ENCODE measurements at places on chromosomes 7 and 10.
A peak's percentile ranks its signal among the peaks of the same experiment; 100 is the strongest.

- DNase-seq: no peak
Measured at GRCh38 chr7:83161899-83162401, 734 bp downstream of the PCLO start.

DNA sequence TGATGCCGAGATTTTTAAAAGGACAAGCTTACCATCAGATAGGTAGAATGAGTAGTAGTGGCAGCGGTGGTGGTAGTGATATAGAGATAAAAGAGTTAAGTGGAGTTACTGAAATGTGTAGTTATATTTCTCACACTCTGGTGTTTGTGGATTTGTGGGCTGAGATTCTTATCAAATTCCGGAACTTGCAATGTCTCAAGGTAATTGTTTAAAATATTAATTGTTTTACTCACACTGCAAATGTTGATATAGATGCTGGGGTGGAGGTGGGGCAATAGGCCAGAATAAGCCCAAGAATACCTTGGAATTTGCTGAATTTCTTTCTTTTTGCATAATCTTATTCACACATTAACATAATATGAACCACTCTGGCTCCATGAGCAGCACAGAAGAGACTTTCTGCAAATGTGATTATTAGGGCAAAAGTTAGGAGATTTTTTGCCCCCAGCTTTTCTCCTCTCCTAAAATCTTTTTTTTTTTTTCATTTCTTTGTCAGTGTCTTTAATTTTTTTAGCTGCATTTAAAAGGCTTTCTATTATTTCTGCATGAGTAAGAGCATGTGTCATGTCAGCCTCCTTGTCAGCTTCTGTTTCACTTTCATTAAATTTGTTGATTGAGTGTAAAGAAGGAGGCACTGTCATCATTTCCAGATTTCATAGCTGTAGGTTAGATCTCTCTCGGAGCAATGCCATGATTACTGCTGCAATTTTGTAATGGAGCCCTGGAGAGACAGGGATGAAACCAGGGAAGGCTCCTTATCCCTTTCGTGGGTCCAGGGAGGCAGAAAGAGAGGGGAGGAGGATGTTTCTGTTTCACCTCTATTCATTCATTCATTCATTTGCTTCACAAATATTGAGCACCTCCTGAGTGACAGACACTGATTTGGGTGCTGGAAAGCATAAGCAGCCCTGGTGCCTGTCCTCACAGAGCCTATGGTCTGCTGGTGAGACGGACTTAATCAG is 13.1 kb upstream of the SGMS1 start:
- DNase-seq: no peak

DNA sequence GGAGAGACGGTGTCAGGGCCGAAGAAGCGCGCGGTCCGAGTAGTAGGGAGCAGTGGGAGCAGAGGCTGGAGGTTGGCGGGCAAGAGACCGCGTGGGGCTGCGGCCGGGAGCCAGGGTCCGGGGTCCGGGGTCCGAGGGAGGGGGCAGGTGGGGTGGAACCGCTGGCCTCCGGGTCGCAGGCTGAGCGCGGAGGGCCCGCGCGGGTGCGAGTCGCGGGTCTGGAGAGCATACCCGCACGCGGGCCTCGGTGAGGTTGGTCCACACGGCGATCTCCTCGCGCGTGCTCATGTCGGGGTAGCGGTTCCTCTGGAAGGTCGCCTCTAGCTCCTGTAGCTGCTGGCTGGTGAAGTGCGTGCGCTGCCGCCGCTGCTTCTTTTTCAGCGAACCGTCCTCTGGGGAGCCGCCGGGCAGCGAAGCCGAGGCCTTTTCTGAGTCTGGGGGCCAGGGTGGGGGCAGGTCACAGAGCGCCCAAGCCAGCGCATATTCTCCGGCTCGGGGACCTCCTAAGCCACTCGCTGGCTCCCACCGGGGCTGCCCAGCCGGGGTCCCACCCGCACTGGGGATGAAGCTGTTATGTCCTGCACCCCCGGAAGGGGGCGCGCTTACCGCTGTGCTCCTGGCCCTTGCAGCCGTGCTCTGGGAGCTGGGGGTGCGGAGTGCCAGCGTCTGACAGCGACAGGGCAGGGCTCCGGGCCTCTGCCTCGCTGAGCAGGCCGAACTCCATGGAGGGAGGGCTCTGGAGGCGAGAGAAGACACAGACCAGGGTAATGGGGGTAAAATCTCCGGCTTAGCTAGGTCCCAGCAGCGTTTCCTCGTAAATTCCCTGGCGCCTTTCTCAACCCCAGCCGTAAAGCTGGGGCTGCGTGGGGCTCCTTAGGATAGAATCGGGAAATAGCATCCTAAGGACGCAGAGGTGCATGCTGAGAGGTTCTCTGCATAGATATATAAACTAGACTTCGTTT is 5.5 kb downstream of the ELOVL3 start:
- DNase-seq: no peak

- peak; percentile 97 for DNase-seq
Measured at GRCh38 chr10:11164803-11165590, 147.3 kb downstream of the CELF2 start.

DNA sequence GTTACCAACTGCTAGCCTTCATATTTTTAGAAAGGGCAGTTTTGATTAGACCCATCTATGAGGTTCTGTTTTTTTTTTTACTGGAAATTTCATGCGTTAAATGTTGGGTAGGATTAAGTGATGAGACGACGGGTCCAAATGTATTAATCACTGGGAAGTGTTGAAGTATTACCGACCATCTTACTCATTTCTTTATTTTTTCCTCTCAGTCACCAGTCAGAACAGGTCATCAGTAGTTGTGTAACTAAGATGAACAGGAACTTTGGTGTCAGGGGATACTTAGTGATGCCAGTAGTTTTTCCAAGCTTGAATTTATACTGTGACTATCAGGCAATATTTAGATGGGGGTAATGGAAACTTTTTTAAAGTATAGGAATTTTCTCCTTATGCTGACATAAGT is 14.2 kb downstream of the TFAM start:
- DNase-seq: no peak

DNA sequence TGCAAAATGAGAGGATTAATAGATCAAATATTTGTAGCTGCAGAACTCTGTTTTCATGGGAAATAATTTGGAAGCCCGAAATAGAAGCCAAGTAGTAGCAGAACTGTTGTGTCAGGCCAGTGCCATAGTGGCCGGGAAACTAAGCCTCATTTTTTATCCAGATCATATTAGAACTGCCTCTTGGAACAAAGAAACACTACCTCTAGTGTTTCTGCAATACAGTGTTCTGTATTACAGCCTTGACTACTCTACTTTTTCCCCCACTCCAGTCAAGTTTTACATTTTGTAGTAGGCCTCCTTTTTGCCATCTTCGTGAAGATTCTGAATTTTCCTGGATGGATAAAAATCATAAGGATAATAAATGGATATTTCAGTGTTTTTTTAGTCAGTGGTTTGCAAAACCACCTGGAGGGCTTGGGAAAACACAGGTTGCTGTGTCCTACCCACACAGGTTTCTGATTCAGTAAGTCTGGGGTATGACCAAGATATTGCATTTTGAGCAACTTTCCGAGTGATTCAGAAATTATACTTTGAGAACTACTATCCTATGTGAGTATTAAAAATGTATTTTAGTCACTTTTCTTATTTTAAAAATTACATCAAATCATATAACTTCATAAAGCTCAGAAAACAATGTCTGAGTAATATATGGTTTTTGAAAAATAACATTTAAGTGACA is 326.2 kb upstream of the KAT6B start:
- no peak for DNase-seq

GRCh38 chr7:155395176-155395797 is 62.6 kb upstream of the EN2 start:
- DNase-seq: no peak

- DNase-seq: no peak
Measured at GRCh38 chr7:496528-497295, 22.9 kb downstream of the PDGFA start.

DNA sequence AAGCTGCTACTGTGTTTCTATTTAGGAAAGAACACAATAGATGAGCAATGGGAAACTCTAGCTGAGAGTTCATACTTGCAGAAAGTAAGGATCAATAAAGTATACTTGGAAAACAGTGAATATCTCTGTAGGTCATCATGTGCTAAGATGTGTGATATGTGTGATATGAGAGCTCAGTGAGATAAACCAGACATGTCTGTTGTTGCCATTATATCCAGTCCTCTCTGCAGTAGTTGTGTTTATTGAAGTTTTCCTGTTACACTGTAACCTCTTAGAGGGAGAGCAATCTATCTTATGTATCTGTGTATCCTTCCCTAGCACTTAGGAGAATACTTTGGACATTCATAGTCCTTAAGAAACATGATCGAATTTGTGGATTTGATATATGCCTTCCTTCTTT is 19.1 kb downstream of the TRUB1 start:
- DNase-seq: no peak

Data from HFF-Myc (cell line).